Amniotic epithelial cell (primary cell): ENCODE measurements at places on chromosomes 5 and 9.

GRCh38 chr9:89687188-89687587 lies 82.4 kb downstream of the GADD45G start:
- DNase-seq = no peak

GRCh38 chr5:160359816-160360215 lies 10.6 kb downstream of the C1QTNF2 start:
- no peak for DNase-seq

GRCh38 chr5:151480384-151481293 lies 33.2 kb downstream of the SLC36A1 start:
- DNase-seq = peak; percentile 67

DNA sequence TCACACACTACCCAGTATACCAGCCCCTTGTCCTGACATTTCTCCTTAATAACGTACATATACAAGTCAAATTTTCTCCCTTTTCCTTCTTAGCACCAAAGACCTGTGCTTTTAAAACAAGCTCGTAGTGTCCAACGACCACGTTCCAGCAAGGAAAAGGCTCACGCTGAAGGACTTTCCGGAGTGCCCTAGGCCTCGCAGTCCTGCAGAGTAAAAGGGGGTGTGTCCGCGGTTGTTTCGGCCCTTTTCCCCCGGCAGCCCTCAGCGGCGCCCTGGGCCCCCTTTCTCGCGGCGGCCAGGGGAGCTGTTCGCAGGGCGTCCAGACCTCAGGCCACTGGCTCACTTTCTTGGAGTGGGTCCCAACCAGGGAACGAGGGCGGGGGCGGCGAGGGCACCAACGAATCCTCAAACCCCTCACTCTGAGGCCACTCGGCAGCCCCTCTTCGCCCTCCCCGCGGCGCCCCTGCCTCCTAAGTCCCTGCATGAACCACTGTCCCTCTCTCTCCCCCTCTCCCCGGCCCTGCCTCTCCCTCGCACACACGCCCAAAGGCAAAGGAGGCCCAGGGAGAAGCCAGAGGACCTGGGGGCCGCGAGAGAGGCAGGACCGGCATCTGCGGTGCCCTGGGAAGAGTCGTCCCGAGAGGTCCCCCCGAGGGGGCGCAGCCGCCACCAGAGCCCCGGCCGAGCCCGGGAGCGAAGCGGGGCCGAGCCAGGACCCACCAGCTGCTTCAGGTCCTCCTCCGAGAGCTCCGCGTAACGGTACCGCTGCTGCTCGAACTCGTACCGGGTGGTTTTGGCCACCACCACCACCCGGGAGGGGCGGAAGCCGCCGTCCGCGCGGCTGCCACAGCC lies 720 bp downstream of the NADK2 start:
- peak; percentile 57 for DNase-seq

- no peak for DNase-seq
These were observed 201.9 kb upstream of the NREP start for GRCh38 chr5:111958851-111959250.

- peak; percentile 76 for DNase-seq
These were observed 38.1 kb upstream of the SSBP2 start for GRCh38 chr5:81789033-81789432.

DNA sequence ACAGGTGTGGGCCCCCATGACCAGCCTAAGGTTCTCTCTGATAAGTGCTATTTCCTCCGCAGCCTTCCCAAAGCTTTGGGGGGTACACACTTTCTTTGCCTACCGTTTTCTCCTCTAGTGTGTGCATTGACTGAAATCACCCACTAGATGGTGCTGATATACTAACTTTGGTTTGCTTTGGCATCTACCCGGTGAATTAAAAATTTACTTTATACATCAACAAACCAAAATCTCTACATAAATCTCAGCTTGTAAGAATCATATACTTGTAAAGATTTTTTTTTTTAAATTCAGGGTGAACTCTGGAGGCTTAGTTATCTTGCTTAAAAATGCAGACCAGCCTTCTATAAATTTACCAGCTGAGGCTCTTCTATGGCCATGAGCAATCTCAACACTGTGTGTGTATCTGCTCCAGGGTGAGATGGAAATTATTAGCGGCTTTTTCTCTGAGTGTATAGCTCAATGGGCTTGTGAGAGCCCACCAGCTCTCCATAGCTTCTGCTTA lies 475.7 kb upstream of the TNC start:
- peak; percentile 58 for DNase-seq

GRCh38 chr5:153751251-153751650 lies 260.8 kb downstream of the GRIA1 start:
- DNase-seq = no peak

DNA sequence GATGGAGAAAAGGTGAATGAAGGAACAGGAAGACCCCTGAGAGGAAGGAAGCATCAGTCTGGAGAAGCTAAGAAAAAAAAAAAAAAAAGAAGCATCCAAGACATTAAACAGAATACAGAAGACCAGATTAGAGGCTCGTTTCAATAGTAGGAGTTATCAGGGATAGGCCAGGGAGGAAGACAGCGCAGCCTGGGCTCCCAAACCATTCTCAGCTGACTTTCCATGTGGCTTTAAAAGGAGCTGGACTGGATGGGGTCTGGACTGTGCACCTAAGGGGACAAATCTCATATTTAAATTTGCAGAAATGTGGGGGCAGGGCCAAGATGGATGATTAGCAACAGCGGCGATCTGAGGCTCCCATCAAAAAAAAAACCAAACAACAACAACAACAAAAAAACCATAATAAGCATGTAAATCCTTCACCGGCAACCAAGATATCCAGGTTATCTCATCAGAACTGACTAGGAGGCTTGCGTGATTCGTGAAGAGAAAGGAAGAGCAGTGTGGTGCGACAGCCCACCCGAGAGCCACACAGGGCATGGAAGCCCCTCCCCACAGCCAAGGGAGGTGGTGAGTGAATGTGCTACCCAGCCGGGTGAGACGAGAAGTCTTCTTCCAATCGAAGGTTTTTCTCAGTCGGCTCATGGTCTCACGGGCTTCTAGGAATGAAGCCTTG lies 114.9 kb upstream of the ADAMTS16 start:
- DNase-seq = no peak

DNA sequence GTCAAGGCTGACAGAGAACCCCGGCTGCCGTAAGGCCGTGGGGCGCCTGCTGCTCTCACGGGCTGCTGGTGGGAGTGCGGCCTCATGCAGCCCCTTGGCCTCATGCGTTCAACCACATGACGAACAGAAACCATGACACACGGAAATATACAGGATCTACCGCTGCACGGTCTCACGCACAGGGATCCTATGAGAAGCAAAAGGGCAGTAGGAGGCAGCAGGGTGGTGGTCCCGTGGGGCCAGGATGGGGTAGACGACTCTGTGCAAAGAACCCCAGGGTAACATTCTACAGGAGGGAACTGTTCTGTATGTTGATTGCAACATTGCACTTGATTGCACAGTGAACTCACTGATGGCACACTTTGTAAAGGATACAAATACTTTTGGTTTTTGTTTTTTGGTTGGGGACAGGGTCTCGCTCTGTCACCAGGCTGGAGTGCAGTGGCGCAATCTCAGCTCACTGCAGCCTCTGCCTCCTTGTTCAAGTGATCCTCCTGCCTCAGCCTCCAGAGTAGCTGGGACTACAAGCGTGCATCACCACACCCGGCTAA lies 51.6 kb downstream of the NACC2 start:
- no peak for DNase-seq

DNA sequence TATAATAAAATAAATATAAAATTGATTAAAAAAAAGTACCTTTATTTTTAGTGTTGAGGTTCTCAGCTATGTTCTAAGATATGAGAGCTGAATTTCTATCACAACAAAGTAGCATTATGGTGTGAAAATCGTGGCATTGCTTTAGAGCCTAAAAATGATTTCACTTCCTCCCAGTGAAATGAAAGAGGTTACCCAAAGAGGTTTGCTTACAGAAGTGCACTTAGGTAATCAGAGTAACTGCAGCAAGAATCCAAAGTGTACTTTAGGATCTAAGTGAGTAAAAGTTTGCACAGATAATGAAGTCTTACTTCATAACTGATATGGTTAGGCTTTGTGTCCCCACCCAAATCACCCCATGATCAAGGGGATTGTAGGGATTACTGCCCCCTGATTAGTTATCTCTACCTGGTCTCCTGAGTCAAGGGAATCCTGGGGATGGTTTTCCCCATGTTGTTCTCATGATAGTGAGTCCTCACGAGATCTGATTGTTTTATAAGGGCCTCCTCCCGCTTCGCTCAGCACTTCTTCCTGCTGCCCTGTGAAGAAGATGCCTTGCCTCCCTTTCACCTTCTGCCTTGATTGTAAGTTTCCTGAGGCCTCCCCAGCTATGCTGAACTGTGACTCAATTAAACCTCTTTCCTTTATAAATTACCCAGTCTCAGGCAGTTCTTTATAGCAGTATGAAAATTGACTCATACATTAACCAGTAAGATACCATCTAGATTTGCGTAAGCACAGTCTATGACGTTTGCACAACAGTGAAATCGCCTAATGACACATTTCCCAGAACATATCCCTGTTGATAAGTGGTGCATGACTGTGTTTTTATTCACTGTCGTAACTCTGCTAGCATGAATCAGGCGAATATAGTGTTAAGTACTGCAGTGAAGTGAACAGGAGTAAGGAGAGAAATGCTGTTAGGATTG lies 40.3 kb upstream of the LRRC70 start:
- peak; percentile 100 for DNase-seq

DNA sequence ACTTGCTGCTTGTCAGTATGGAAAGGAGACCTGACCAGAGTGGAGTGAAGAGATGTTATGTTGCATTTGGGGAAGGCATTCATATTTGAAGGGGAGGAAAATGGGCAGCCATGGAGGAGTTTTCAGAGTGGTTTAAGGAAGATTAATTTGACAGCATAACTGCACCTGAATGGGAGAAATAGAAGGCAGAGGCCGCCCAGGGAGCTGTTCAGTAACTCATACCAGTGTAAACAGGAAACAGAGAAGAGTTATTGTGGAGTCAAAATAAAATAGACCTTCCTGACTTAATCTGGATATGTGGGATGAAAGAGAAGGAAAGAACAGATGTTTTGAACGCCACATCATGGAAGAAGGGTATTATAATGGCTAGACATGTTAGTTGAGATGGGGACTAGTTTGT lies 13.4 kb downstream of the SLC44A1 start:
- peak; percentile 39 for DNase-seq

- no peak for DNase-seq
These were observed 510.1 kb upstream of the CDH9 start for GRCh38 chr5:27548484-27548883.

GRCh38 chr9:114264806-114265550 lies 57.9 kb upstream of the ORM1 start:
- DNase-seq = no peak

GRCh38 chr5:143714629-143715028 lies 97.3 kb upstream of the HMHB1 start:
- DNase-seq = peak; percentile 27

- no peak for DNase-seq
These were observed 71.0 kb downstream of the WNK2 start for GRCh38 chr9:93254806-93255493.

- DNase-seq = peak; percentile 82
These were observed 214.9 kb upstream of the WWC1 start for GRCh38 chr5:168076561-168076991.

DNA sequence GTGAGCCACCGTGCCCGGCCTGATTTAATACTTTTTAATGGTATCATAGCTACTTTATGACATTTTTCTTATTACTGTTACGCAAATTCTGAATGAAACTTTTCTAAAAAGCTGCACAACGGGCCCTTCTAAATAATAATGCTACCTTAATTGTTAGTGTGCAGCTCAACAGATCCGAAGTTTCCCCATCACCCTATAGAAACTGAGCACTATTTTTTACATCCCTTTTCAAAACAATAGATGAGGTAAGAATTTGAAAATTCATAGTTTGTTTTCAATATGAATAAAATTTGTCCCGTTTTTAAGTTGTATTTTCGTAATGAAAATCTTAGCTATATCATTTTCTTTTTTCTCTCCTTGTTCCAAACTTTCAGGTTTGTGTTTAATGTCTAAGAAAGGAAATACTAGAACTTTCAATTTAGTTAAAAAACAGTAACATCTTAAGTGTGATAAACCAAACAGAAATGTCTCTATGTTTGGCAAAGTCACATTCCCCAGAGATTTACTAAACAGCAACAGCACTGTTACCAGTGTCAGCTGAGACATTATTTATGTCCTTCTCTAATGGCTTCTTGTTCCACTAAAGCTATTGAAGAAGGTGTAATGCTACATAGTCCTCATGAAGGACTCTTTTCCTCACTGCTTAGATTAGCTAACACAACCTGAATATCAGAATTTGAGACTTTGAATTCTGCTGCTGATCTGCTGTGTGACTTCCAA lies 22.9 kb downstream of the KIF2A start:
- DNase-seq = no peak

GRCh38 chr9:93601063-93601462 lies 24.7 kb downstream of the PHF2 start:
- no peak for DNase-seq

- no peak for DNase-seq
These were observed 355.7 kb upstream of the IRX2 start for GRCh38 chr5:3107156-3107611.

DNA sequence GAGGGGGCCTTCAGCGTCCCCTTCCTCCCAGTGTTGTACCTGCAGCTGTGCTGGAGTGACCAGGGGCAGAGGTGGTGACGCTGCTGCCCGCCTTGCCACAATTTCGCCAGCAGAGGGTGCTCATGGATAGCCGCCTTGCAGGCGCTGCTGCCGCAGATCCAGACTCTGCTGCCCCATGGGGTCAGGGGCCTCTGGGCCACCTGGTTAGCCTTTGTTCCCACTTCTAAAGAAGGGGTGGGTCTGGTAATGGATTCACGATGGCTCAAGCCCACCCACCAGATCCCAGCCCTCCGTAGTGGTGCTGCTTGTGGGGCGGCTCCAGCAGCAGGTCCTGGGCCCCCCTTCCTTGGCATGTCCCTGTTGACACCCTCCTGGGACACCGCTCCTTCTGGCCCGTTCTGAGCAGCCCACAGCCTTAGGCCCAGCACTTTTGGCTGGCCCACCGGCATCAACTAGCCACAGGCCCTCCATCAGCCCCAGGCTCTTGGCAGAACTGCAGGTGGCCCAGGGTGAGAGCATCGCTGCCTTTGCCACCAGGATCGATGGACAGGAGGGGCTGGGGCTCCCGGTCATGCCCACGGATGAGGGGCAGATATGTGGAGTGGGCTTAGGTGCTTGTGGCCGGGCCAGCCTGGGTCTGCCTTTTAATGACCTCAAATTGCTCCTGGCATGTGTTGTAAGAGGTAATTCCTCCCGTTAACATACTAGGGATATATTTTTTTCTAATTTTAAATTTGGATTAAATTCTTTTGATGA lies 57.2 kb downstream of the COL5A1 start:
- DNase-seq = peak; percentile 46

DNA sequence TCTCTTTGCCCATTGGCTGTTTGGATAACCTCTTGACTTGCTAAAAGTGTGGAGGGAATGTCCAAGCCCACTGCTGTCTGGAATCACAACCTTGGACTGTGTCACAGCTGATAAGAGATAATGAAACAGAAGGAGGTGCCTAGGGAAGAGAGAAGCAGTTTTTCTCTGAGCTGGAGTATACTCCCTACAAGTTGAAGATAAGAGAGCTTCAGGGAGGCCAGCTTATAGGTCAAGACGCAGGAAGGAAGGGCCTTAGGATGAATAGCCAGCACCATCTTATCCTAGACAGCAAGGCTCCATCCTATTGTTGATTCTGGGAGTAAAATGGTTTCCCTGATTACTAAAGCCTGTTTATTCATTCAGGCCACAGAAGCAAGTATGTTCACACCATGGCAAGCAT lies 244.7 kb downstream of the NPR3 start:
- DNase-seq = peak; percentile 63

- DNase-seq = no peak
These were observed 6.0 kb downstream of the ISL1 start for GRCh38 chr5:51389288-51389576.
